ENCODE measurements at places on chromosomes 3 and 15.
A peak's percentile ranks its signal among the peaks of the same experiment; 100 is the strongest.

DNA sequence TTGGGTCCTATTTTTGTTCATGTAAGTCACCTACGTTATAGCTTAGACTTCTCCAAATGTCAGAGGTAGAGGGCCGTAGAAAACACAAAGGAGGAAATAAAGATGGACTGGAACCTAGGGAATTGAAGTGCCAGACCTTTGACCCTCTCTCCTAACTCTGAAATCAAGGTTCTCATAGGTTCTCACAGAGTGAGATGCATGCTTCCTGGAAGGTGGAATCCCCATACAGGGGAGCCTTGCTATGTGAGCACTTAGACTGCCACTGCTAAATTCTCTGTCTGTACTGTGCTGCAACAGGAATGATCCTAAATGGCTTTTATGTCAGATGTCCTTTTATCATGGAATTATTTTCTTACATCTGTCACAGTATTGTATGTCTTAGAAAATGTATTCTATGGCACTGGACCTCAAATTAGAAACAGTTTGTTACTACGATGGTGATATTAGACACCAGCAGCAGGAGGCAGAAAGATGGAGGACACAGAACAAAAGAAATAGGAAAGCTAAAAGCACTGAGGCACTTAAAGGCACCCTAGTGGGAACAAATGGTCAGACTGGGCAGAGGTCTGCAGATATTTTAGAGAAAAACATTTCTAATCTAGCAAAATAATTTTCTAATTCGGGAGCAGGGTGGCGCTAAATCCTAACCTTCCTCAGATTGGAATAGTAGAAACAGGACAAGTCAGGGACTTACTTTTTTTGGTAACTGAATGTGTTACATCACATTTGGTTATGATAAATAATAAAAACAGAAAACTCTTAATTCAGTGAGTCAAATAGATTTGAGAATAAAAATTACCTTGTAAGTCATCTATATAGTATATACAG, 60.2 kb upstream of the CDAN1 start:
- no peaks in the 10 kb centered on the region for H3K36me3 ChIP-seq
- peak; percentile 2 for DNase-seq
- H3K4me3 ChIP-seq: no peak overlapping the region
- H3K4me1 ChIP-seq: no peaks in the 10 kb centered on the region

DNA sequence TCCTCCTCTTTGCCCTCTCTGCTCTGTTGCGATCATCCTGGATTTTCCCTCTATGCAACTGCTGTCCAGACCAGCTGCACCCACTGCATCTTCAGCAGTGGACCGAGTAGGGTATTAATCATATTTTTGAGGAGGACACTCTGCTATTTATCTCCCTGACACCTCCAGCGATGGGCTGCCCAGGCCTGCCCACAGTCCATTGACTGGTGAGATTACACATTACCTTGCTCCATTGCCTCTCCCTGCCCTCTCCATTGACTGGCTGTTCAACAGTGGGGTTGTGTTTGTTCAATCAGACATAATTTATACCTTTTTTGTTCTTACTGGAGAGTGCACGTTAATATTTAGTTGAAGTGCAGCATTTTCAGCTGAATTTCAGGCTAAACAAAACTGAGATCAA, 559.3 kb upstream of the ARRDC4 start:
- no peak overlapping the region for H3K27ac ChIP-seq
- no peaks in the 10 kb centered on the region for H3K36me3 ChIP-seq
- H3K27me3 ChIP-seq: no peaks in the 10 kb centered on the region
- no peak overlapping the region for H3K4me3 ChIP-seq
- no peaks in the 10 kb centered on the region for H3K4me1 ChIP-seq
- DNase-seq: no peak

- peaks cover 16% of the 10 kb centered on the region for H3K27me3 ChIP-seq
- no peaks in the 10 kb centered on the region for H3K4me1 ChIP-seq
Observed at GRCh38 chr3:152260026-152260425, 8.7 kb upstream of the MBNL1 start.

GRCh38 chr3:111695636-111696117, 100.5 kb upstream of the ZBED2 start:
- no peaks in the 10 kb centered on the region for H3K36me3 ChIP-seq
- H3K4me3 ChIP-seq: no peak overlapping the region
- no peak for DNase-seq
- no peak overlapping the region for H3K27ac ChIP-seq
- H3K4me1 ChIP-seq: no peaks in the 10 kb centered on the region

- H3K27me3 ChIP-seq: no peaks in the 10 kb centered on the region
- no peak overlapping the region for H3K4me3 ChIP-seq
- no peaks in the 10 kb centered on the region for H3K4me1 ChIP-seq
Observed at GRCh38 chr3:55159711-55160110, 231.9 kb upstream of the LRTM1 start.

DNA sequence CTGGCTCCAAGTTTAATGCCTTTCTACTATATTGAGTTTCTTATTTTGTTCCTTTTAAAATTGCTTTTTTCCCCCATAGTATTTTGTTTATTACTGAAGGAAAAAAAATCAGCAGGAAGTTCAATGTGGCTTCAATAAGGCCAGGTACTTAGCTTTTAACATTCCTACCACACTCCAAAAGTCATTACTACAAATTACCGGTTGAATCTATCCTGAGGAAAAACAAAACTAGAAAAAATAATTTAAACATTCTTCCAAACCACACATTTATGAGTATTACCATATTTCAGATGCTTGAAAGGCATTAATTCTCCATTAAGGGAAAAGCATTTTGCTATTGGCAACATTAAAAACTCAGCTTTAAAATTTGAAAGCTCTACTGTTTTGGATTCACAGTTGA, 20.2 kb upstream of the TNFSF10 start:
- no peaks in the 10 kb centered on the region for H3K36me3 ChIP-seq
- no peaks in the 10 kb centered on the region for H3K27me3 ChIP-seq
- H3K4me3 ChIP-seq: no peak overlapping the region
- H3K27ac ChIP-seq: no peak overlapping the region

GRCh38 chr3:136787349-136787748, 31.6 kb upstream of the SLC35G2 start:
- no peaks in the 10 kb centered on the region for H3K27me3 ChIP-seq
- DNase-seq: no peak
- H3K27ac ChIP-seq: no peak overlapping the region
- peaks cover 5% of the 10 kb centered on the region for H3K4me1 ChIP-seq
- H3K4me3 ChIP-seq: no peak overlapping the region
- H3K36me3 ChIP-seq: no peaks in the 10 kb centered on the region

DNA sequence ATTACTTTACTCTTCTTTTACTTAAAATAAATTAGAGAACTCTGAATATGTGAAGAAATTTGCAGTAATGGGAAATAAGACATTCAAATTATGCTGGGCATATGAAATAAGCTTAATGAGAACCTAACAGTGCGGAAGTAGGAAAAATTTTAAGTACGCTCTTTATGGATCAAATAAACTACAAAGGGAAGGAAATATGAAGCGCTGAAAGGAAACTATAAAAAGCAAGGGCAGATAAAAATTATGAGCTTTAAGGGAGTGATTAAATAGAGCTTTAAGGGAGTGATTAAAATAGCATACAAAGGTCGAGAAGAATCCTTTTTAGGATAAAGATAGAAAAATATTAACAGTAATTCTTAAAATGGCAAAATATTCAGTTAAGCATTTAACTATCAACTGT, 118.3 kb upstream of the AADACL2 start:
- no peaks in the 10 kb centered on the region for H3K36me3 ChIP-seq
- H3K4me1 ChIP-seq: no peaks in the 10 kb centered on the region
- H3K27ac ChIP-seq: no peak overlapping the region
- H3K27me3 ChIP-seq: no peaks in the 10 kb centered on the region
- H3K4me3 ChIP-seq: no peak overlapping the region

DNA sequence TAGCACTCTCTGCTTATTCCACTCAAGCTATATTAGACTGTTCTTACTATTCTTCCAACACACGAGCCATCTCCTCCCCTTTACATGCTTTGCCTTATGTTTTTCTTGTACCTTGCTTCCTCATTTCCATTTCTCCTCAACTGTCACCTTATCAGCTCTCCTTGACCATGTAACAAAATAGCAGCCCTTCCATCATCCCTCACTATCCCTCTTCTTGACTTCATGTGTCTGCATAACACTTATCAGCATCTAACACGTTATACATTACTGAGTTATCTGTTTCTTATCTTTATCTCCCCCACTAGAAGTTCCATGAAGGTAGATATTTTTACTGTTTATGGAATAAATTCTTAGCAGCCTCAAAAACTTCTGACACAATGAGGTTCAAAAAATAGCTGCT, 45.3 kb downstream of the TRPM7 start:
- DNase-seq: no peak
- no peak overlapping the region for H3K4me3 ChIP-seq
- no peaks in the 10 kb centered on the region for H3K4me1 ChIP-seq
- H3K27ac ChIP-seq: no peak overlapping the region
- no peaks in the 10 kb centered on the region for H3K36me3 ChIP-seq

GRCh38 chr15:98195796-98196195, 235.3 kb downstream of the ARRDC4 start:
- H3K27me3 ChIP-seq: no peaks in the 10 kb centered on the region
- DNase-seq: no peak
- H3K4me3 ChIP-seq: no peak overlapping the region
- H3K27ac ChIP-seq: no peak overlapping the region

- H3K4me1 ChIP-seq: no peaks in the 10 kb centered on the region
- DNase-seq: no peak
- H3K36me3 ChIP-seq: no peaks in the 10 kb centered on the region
- no peak overlapping the region for H3K27ac ChIP-seq
- no peaks in the 10 kb centered on the region for H3K27me3 ChIP-seq
- H3K4me3 ChIP-seq: no peak overlapping the region
Observed at GRCh38 chr3:178671377-178671776, 135.1 kb downstream of the KCNMB2 start.

GRCh38 chr3:57086201-57086600, 25.7 kb downstream of the SPATA12 start:
- H3K4me1 ChIP-seq: peaks cover 1% of the 10 kb centered on the region
- H3K27me3 ChIP-seq: no peaks in the 10 kb centered on the region
- no peak overlapping the region for H3K4me3 ChIP-seq

DNA sequence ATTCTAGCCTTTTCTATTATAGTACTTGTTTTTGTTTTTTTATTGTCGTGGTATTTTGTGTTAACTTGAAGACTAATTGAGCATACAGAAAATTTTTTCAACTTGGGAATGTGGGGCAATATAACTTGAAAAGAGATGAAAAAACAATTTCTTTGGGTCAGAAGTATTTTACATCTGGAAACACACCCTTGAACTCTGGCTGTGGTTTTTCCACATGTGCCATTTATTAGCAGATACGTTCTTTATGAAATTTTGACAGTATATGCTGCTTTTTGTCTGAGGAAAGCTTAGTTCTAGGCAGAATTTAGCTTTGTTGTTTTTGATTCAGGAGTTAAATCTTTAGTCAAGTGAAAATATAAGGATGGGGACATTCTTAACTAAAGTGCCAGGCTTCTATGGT, 44.7 kb downstream of the TCF12 start:
- H3K27ac ChIP-seq: no peak overlapping the region
- no peak overlapping the region for H3K4me3 ChIP-seq
- no peak for DNase-seq

- no peaks in the 10 kb centered on the region for H3K27me3 ChIP-seq
- DNase-seq: no peak
- no peak overlapping the region for H3K27ac ChIP-seq
Observed at GRCh38 chr3:58620421-58620820, 43.2 kb upstream of the FAM107A start.

- DNase-seq: no peak
- no peaks in the 10 kb centered on the region for H3K36me3 ChIP-seq
- no peaks in the 10 kb centered on the region for H3K27me3 ChIP-seq
- H3K4me1 ChIP-seq: no peaks in the 10 kb centered on the region
- no peak overlapping the region for H3K27ac ChIP-seq
Observed at GRCh38 chr3:182509844-182510460, 283.4 kb upstream of the ATP11B start.

DNA sequence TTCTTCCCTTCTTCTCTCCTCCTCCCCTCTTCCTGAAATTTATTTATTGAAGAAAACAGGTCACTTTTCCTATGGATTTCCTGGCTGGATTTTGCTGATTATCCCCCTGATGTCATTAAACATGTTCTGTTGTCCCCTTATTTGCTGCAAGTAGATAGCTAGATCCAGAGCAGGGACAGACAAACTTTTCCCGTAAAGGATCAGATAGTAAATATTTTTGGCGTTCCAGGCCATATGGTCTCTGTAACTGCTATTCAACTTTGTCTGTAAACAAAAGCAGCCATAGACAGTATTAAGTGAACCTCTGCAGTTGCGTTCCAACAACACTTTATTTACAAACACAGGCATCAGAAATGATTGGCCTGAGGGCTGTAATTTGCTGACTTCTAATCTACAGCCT, 241.3 kb downstream of the NEK10 start:
- DNase-seq: no peak
- no peaks in the 10 kb centered on the region for H3K4me1 ChIP-seq
- no peaks in the 10 kb centered on the region for H3K27me3 ChIP-seq
- H3K27ac ChIP-seq: no peak overlapping the region
- H3K4me3 ChIP-seq: no peak overlapping the region
- H3K36me3 ChIP-seq: no peaks in the 10 kb centered on the region

- H3K27ac ChIP-seq: no peak overlapping the region
- peaks cover 3% of the 10 kb centered on the region for H3K4me1 ChIP-seq
- DNase-seq: no peak
- no peaks in the 10 kb centered on the region for H3K36me3 ChIP-seq
- H3K27me3 ChIP-seq: no peaks in the 10 kb centered on the region
Observed at GRCh38 chr15:56965231-56966013, 47.0 kb downstream of the TCF12 start.

GRCh38 chr15:62903437-62903836, 139.1 kb upstream of the TPM1 start:
- H3K36me3 ChIP-seq: no peaks in the 10 kb centered on the region
- peaks cover 8% of the 10 kb centered on the region for H3K4me1 ChIP-seq
- peak; percentile 16 for DNase-seq
- H3K27ac ChIP-seq: no peak overlapping the region
- no peaks in the 10 kb centered on the region for H3K27me3 ChIP-seq

- H3K4me3 ChIP-seq: no peak overlapping the region
- no peaks in the 10 kb centered on the region for H3K27me3 ChIP-seq
- H3K36me3 ChIP-seq: no peaks in the 10 kb centered on the region
- no peak overlapping the region for H3K27ac ChIP-seq
Observed at GRCh38 chr3:178001670-178002101, 534.5 kb upstream of the KCNMB2 start.

- no peaks in the 10 kb centered on the region for H3K27me3 ChIP-seq
- H3K27ac ChIP-seq: no peak overlapping the region
- H3K36me3 ChIP-seq: no peaks in the 10 kb centered on the region
- no peak for DNase-seq
- peaks cover 11% of the 10 kb centered on the region for H3K4me1 ChIP-seq
Observed at GRCh38 chr3:45599424-45599886, 4.9 kb downstream of the LIMD1 start.
